NCI-H146 (cell line): ENCODE measurements at places on chromosomes 3 and 15.

GRCh38 chr3:111577798-111578685 lies 17.1 kb downstream of the ZBED2 start:
- DNase-seq: peak; percentile 52

- DNase-seq: peak; percentile 78
Measured at GRCh38 chr15:60651734-60652141, 172.8 kb upstream of the ICE2 start.

GRCh38 chr15:95300958-95301357 lies 1029.5 kb upstream of the NR2F2 start:
- DNase-seq: no peak

GRCh38 chr15:83014205-83014653 lies 2.8 kb upstream of the C15orf40 start:
- DNase-seq: no peak

- no peak for DNase-seq
Measured at GRCh38 chr15:65887565-65887964, 18.3 kb downstream of the RAB11A start.
